ENCODE measurements at places on chromosomes 5 and 9.

DNA sequence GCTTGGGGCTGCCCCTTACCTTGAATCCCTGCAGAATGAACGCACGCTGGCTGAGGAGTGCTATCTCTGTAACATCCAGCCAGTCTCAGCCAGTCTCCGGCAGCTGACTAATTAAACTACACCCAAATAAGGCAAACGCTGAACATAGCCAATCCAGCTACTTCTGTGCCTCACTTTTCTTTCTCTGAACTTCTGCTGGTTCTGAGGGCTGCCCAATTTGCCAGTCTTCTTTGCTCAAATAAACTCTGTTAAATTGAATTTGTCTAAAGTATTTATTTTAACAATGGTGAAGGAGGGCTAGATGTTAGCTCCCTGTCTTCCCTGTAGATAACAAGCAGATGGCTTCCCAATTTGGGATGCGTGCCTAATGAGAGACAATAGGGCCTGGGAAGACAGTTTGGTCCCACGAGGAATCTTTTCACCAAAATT, 154.0 kb upstream of the NFIL3 start:
- DNase-seq, result no peak

- DNase-seq, result no peak
Measured at GRCh38 chr9:92602413-92602812, 66.6 kb upstream of the ECM2 start.

DNA sequence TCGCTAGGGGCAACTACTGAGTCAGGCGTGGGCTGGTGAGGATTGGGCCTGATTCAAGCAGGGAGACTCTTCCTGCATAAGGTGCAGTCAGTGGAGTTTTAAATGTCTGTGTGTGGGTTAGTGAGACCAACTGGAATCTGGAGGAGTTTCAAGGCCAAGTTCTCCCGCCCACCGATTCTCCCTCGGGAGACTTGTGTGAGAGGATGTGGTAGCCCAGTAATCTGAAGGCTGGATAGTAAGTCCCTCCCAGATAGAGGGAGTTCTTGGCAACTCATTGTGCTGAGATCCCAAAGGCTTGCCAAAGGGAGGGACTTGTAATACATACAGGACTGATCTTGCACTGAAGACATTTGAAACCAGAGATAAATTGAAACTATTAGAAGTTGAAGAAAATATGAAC, 51.8 kb downstream of the WDR36 start:
- DNase-seq, result peak; percentile 50

DNA sequence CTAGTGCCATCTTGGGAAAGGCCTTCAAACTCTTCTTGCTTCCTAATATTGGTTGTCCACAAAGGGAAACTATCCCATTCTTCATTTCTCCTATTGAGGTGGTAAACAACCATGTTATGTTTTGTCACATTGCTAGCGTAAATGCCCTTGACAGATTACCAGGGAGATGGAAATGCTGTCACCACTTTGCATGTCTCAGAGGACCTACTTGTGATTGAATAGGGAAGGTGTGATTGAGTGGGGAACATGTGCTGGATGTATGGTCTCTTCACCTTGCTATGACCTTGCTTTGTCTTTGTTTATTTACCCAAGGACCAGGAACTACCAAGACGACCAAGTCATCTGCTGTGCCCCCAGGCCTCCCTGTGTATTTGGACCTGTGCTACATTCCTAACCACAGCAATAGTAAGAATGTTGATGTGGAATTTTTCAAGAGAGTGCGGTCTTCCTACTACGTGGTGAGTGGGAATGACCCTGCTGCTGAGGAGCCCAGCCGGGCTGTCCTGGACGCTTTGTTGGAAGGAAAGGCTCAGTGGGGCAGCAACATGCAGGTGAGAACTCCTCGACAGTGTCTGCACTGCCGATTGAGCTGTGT, 96.1 kb downstream of the MAP1B start:
- DNase-seq, result no peak

DNA sequence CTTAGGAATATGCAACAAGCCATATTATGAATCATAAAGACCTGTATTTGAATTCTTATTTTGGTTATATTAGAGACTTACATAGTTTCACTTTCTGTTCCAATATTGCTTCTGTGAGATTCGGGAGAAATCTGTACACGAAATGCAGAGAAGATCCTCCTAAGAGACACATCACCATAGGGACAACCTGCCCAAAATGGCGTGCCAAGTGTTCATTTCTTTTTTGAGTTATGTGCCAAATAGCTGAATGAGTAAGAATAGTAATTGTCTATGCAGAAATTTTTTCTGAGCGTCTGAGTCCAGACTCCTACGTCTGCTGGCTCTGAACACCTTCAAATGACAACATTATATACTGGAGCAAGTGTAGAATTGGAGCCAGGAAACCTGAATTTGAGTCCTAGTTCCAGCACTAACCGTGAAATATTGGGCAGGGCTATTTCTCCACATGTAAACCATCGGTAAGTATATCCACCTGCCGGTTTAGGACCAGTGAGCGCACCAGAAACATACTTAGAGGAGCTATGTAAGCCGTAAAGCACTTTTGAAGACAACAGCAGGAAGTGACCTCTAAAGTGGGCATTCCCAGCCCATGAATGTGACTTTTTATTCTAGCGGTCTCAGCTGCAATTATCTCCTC, 163.9 kb upstream of the DMRT1 start:
- peak; percentile 35 for DNase-seq

Data from RCC 7860 (cell line).